ENCODE measurements at places on chromosomes 2 and 18.

DNA sequence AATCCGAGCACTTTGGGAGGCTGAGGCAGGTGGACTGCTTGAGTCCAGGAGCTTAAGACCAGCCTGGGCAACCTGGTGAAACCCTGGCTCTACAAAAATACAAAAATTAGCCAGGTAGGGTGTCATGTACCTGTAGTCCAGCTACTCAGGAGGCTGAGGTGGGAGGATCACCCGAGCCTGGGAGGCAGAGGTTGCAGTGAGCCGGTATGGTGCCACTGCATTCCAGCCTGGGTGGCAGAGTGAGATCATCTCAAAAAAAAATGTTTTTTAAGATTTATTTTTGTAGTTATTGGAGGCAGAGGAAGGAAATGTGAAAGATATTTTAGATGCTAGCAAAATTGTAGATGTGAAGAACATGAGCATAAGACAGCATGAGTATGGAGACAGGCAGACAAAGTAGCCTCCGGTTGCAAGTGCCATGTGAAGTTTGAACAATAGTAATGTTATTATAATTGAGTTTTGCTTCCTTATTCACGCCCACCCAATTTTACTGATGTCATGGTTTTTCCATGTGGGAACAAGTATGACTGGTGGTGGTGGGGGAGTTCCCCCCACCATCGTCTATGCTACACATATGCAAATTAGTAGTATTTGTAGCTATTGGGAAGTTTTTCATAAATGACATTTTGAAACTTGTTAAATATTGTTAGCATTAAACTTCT, 18.0 kb downstream of the REL start:
- no peak for DNase-seq

DNA sequence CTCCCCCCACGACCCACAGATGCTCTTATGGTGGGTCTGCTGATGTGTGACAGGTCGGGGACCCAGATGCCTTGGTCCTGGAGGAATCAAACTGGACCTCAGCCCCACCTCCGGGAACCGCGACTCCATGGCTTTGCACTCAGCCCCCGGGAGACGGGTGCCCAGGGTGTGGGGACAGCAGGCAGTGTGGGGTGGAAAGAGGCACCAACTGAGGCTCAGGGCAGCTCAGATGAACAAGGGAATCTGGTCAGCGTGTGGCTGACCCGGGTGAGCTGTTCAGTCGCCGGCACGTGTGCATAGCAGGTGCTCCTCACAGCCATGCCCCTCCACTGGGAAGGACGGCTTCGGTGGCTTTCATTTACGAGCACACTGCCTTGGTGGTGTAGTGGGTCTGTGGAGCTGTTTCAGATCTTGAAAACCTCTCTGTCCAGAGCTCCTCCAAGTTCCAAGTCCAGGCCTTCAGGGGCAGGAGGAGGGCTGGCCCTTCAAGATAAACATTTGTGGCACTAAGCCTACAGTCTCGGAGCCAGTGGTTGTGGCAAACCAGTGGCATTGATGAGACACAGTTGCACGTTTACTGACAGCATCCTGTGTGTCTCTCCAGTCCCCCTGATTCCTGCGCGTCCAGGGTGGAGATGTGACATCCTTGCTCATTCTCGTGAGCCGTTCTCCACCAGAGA, 471.2 kb upstream of the HS6ST1 start:
- DNase-seq = no peak

- DNase-seq = no peak
Measured at GRCh38 chr2:38105922-38106321, 30.0 kb upstream of the CYP1B1 start.

DNA sequence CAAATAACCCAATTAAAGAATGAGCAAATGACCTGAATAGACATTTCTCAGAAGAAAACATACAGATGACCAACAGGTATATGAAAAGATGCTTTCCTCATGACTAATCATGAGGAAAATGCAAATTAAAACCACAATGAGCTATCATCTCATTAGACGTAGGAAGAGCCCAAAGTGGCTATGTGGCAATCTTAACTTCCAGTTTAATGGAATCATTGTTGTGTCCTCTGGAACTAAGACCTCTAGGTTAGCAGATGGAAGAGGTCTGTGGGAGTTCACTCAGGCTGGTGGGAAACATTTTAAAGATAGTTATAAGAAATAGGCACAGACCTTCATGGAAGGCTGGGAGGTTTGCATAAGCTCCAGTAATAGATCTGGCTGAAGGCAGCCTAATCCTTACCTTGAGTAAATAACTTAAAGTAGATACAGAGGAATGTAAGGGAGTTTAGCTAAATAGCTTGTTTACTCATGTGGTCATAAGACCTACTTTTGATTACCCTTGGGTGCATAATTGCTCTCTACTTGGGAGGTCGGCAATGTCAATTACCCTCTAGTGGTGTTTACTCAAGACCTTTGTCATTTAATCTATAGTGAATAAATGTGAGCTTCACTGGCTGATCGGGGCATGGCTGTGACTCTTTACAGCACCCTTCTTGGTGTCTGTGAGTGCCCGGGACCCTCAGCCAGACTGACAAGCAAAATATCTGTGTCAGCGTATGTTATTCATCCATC, 119.0 kb downstream of the GULP1 start:
- no peak for DNase-seq

GRCh38 chr2:191692502-191693115, 14.7 kb downstream of the NABP1 start:
- no peak for DNase-seq

DNA sequence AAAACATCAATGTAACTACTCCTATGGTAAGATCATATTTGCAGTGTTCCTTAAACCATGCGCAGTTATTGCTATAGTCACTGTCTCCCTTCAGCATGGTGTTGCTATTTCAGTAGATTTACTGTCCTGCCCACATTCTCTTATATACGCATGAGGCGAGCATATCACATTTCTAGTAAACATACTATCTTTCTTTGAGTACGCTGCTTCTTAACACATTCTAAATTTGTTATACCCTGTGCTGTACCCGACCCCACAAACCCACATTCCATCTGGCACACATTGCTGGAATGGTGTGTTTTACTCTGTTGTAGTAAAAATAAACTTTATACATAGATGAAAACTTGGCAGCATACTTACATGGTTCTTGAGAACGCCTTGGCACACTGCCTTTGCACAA, 163.3 kb downstream of the QPCT start:
- DNase-seq = no peak

- no peak for DNase-seq
Measured at GRCh38 chr2:157433394-157433793, 10.5 kb downstream of the CYTIP start.
